Ureter (tissue), 1 donor: ENCODE measurements at places on chromosomes 4 and X. TPM values are rescaled to one million over a fixed set of nuclear protein-coding genes. Genes with fewer than 3 reads are reported as not detected.

- no peak for DNase-seq
Observed at GRCh38 chr4:28443801-28444412, 1583.3 kb downstream of the STIM2 start.

DNA sequence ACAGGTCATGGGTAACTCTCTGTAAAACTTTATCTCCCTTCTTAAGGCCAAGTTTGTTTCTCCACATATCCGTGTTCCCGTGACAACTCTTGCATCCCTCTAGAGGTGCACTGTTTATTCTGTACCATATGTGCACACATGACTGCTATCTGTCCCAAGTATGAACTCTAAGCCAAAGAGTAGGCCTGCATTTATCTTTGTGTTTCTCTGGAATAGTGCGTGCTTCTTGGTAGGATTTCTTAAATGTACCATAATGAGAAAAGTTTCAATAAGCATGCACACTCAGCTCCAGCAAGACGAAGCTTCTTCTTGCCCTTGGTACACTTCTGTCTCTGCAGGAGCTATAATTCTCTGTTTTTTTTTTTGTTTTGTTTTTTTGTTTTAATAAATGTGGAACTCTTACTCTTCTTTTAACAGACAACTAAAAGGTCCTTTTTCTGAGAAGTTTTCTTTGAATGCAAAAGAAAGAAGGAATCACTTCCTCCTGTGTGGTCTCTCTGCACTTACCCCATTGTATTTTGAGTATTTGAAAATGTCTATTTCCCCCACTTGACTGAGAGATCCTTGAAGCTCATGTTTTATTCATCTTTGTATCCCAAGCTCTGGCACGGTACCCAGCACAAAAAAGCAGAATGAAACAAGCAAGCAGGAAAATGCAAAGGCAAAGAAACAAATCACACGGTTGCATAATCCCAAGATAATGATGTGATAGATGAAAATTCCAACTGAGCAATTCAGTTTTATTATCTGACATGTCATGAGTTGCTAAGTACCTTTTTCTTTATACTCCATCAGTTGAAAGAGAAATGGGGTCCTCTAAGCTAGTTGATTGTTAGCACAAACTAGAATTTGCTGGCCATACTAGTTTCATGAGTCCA lies 521.9 kb upstream of the BOD1L1 start:
- no peak for DNase-seq

RGN gene
- total RNA-seq: 7.0 TPM

EREG gene
- 0.65 TPM for total RNA-seq

AKAP4 gene
- total RNA-seq: not detected

DNA sequence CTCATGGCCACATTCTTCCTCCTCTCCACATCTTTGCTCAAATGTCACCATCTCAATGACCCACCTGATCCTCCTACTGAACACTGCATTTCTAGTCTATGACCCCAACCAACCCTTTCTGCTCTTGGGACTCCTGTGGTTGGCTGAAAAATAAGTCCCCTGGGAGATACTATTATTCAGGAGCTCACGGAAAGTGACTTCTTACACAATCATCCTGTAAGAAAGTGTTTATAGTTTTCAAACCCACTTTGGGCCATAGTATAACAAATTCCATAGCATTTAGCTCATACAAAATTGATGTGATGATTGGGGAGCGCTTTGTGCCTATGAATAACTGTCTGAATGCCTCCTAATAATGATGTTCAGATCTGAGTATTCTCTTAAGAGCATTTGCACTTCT lies 161.4 kb upstream of the HS3ST1 start:
- DNase-seq: no peak
